Stimulated activated CD4-positive, alpha-beta T cell treated with anti-CD3 and anti-CD28 coated beads, Interleukin-15, amount 100 ng/mL, for 1 hour (primary cell): ENCODE measurements at places on chromosomes 5 and 9.

GRCh38 chr9:16801871-16802466 lies 68.5 kb downstream of the BNC2 start:
- DNase-seq, result no peak

DNA sequence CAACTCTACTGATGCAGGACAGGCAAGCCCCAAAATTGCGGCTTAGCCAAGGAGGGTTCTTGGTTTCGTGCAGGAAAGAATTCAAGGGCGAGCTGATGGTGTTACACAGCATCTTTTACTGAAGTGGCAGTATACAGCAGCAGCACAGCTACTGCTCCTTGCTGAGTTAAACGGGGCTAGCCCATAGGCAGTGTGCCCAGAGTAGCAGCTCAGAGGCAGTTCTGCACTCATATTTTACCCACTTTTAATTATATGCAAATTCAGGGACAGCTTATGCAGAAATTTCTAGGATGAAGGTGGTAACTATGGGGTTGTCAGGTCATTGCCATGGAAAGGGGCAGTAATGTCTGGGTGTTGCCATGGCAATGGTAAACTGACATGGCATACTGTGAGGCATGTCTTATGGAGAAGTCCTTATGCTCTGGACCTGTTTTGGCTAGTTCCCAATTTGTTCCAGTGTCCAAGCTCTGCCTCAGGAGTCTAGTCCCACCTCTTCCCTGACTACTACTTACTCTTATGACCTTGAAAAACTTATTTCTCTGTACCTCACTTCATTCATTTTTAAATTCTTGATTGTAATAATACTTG lies 2.0 kb upstream of the SPINK9 start:
- DNase-seq, result no peak

GRCh38 chr5:93916872-93917271 lies 175.5 kb upstream of the POU5F2 start:
- no peak for DNase-seq

DNA sequence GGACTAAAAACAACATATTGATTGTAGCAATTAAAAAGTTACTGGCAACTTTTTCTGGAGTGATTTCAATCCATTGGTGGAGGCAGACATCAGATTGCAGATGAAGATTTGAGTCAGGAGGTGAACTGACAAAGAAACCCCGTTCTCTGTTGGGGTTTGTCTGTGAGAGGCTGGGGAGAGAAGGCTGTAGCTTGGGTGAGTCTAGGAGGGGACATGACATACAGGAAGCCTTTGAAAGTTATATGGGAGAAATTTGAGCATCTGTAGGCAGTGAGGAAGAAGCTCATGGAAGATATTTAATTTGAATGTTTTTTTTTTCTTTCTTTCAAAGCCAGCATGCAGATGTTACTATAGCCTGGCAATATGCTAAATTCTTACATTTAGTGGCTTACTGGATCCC lies 26.0 kb downstream of the KDM4C start:
- DNase-seq, result no peak

DNA sequence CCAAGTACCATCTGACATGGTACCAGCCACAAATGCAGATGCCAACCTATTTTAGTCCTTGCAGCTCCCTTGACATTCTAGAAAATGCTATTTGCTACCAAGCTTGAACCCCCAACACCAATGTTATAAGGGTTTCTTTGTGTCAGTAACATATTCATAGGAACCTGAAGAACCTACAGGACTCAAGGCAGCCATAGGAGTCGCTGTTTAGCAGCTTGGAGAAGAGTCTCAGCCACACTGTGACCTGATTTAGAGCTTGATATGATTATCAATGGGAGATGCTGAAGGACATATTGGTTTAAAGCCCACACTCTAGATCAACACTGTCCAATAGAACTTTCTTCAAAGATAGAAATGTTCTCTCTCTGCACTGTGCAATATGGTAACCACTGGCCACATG lies 6.4 kb upstream of the ZFR start:
- DNase-seq, result no peak

- no peak for DNase-seq
Measured at GRCh38 chr5:39505363-39505762, 80.6 kb upstream of the DAB2 start.
